ENCODE measurements at places on chromosomes 3 and 15.
A peak's percentile ranks its signal among the peaks of the same experiment; 100 is the strongest.

DNA sequence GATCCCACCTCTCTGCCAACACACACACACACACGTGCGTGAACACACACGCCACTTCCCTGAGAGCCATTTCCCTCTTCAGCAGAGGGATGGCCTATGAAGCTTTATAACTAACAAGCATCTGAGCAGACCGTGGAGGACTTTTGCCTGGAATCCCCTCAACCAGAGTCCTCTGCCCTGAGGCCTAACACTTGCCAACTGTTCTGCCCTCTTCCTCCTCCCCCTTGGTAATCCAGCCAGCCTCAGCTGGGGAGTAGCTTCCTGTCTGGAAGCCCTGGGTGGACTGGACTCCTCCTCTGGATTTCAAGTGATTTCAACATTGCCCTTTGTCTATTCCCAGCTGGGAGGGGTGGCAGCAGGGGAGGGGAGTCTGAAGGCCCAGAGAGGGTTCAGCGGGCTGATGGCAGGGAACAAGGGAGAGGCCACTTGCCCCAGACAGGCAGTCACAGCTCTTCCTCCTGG, 68.4 kb upstream of the HACD2 start:
- DNase-seq: peak; percentile 95

DNA sequence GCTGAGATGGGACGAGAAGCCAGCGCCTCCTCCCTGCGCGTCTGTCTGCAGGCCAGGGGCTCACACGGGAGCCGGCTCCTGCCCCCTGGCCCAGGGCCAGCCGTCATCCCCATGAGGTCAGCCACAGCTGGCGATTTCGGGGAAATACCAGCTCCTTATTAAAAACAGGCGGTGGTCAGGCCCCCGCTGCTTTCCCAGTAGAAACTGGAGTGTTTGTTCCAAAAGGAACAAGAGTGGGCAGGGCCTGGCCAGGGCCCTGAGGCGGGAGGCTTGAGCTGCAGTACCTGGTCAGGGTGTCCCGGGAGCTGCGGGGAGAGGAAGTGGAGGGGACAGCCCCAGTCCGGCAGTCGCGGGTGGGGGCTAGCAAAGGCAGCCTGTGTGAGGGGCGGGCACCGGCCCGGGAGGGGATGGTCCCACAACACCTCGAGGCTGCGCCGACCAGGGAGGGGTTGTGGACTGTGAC, 17.8 kb downstream of the MYL3 start:
- DNase-seq: no peak

GRCh38 chr15:88391006-88391405, 76.2 kb downstream of the MRPL46 start:
- DNase-seq: no peak

DNA sequence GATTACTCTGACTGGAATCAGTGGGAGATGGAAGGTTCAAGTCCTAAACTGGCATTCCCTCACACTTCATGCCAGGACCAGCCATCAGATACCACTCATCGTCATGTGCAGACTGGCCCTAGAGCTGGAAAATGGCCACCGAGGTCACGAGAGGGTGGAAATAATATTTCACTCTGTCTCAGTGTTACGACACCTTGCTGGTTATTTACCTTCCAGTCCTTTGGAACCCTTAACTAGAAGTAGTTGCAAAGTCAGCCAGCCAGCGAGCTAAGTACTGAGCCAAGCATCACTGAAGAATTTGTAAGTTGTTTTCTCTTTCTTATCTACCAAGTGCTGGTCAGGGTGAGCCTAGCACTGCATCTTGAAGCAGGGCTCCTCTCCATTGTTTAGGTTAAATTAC, 309.9 kb upstream of the RASGRP1 start:
- no peak for DNase-seq

- DNase-seq: no peak
Observed at GRCh38 chr3:41363830-41364523, 164.7 kb downstream of the CTNNB1 start.

- DNase-seq: no peak
Observed at GRCh38 chr3:128835096-128835495, 44.3 kb upstream of the ACAD9 start.

- DNase-seq: peak; percentile 45
Observed at GRCh38 chr15:57680021-57680420, 26.5 kb upstream of the POLR2M start.

- DNase-seq: no peak
Observed at GRCh38 chr3:72446218-72447058, 401.8 kb downstream of the SHQ1 start.

DNA sequence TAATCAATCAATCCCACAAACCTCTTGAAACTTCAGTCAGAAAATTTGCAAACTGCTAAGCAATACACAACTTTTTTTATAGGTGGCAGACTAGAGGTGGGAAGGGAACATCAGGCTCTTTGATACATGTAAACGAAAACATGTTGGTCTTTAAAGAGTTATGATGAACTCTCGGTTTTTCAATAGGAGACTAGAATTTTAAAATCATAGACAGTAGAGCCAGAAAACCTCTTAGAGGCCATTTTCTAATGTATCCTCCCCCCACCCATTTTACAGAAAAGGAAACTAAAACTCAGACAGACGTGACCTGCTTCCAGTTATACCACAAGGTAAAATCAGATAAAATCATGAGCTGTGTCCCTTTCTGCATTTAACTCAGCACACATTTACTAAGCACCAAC, 179.1 kb upstream of the LPP start:
- DNase-seq: no peak

- DNase-seq: peak; percentile 63
Observed at GRCh38 chr15:30985081-30985531, 6.3 kb downstream of the MTMR10 start.

DNA sequence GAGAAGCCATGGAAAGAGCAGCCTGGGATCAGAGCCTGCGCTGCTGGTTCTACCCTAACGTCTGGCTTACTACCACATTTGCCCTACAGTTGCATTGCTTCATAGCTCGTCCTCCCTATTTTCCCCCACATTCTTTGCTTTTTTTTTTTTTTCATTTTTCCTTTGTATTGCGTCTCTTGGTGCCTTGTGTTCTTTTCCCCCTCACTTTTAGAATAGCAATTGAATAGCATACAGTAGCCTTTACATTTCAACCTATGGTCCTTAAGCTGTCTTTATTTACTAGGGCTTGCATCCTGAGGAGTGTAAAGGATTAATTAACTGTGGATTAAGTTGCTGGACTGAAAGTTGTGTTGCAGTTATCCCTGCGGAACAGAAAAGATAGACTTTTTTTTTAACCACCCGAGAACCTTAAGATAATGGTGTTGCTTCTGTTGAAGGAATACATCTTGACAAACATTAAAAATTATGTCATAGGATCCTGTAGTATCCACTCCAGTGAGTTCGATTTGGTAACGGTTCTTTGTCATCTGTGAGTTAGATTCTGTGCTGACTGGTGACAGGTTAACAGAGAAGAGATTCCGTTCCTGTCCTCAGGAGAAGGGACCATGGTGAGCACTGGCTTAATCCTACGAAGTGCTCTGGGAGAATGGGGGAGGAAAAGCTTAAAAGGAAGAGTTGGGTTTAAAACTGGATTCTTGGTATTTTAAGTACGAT, 417.4 kb upstream of the NAALADL2 start:
- DNase-seq: no peak

- DNase-seq: no peak
Observed at GRCh38 chr3:54940971-54941370, 13.1 kb upstream of the LRTM1 start.

DNA sequence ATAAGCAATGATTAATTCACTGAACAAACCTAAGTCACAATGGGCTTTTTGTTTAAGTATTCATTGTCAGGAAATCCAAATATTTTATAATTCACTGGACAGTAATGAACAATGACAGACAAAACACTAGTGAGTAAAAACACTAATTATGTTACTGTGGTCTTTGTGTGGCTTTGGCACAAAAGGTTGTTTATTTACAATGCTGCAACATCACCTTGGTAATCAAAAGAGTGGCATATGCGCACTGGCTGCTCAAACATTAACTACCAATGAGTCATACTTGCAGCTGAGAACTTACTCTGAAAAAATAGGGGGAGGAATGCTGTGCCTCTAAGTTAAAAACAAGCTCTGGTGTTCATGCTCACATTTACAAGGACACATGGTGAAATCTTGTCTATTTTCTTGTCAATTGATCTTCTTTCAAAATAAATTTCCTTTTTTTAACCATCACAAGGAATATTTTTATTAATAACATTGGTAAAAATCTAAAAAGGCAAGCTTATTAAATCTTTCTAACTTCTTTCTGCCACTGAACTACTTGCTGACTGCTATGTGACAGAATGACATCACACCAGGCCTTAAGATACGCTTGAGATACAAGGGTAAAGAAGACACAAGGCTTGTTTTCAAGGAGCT, 85.2 kb upstream of the PPIB start:
- peak; percentile 94 for DNase-seq

DNA sequence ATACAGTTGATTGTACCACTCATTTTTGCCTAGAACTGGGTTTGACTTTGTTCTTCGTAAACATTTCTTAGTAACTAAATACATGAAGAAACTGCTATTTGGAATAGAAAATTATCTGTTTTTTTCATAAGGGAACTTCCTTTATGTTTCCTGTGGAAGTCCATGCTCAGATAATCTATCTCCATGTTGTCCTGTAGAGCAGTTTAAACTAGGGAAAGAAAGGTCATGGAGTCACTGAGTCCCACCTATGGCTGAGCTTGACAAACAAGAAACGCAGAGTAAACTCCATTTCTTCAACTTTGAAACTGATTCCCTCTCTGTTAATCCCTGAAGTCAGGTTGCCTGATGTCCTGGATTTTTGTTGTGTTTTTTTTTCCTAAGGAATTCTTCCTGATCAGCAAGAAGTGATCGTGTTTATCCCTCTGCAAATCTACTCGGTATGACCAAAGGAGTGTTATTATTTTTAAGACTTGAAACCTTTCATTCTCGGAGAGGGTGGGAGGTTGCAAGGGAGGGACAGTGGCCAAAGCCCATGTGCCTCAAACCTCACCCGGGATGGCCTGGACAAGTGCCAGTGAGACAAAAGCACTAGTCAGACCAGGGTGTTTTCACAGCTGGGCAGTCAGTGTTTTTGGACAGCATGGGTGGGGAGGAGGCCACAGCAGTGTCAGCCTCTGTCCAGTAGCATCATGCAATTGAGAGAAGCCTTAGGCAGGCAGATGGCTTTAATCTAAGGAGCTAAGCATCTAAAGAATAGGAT, 129.8 kb upstream of the PHLDB2 start:
- peak; percentile 75 for DNase-seq

- DNase-seq: no peak
Observed at GRCh38 chr15:66156310-66156975, 97.1 kb downstream of the MEGF11 start.

DNA sequence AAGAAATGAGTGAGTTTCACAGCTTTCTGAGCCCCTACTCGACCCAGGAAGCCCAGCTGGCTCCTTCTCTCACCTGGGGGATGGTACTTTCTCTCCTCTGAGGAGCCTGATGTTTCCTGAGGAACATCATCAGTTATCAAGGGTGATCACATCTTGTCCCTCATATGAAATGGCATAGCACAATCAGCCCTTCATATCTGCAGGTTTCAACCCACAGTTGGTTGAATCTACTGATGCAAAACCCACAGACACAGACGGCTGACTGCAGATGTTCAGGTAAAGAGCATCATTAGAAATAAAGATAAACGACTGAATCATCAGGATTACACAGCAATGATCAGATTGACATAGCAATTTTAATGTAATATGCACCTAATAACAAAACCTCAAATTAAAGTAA, 93.6 kb upstream of the OSTN start:
- no peak for DNase-seq

DNA sequence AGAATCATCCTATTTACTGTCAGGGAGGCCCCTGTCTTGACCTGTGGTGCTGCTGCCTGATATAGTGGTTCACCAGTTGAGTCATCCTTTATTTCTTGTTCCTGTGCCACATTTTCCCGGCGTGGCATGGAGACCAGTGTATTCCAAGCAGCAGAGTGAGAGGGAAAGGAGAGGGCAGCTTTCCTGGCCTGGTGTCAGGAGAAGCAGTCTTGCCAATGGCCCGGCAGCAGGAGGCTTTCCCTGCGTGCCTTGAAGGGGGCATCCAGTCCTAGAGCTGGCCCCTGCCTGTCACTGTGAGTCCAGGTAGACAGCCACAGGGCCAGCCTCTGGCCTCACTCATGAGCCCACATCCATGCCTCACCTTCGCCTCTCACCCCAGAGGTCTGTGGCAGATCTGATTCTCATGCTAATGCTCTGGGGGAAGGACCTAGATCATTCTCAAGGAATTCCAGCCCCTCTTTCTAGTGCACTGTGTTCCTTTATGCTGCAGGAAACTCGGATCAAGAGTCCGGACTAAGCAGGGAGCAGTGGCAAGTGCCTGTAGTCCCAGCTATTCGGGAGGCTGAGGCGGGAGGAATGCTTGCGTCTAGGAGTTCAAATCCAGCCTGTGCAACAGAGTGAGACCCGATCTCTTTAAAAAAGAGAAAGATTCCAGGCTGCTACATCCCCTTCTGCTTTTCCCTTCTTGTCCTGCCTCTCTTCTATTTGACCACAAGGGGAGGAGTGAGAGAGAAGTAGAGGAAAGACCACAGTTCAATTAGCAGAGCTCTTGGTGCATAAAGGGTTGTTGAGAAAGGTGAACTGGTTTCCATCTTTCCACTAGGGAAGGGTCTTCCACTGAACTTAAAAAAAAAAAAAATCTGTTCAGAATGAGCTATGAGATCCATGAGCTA, 66.8 kb upstream of the HACD2 start:
- DNase-seq: peak; percentile 18

- no peak for DNase-seq
Observed at GRCh38 chr3:186458306-186459107, 85.7 kb downstream of the CRYGS start.

- DNase-seq: peak; percentile 93
Observed at GRCh38 chr3:49689046-49689907, at the start of the genes MST1 and RNF123. Gene MST1, minus strand, starts transcription at chr3:49689474. Its CDS starts 783 bp downstream, at chr3:49688691. Gene RNF123, plus strand, starts transcription at chr3:49689557. Its CDS starts 1,609 bp downstream, at chr3:49691166.

GRCh38 chr3:132196113-132196512, 121.1 kb upstream of the ACP3 start:
- no peak for DNase-seq

DNA sequence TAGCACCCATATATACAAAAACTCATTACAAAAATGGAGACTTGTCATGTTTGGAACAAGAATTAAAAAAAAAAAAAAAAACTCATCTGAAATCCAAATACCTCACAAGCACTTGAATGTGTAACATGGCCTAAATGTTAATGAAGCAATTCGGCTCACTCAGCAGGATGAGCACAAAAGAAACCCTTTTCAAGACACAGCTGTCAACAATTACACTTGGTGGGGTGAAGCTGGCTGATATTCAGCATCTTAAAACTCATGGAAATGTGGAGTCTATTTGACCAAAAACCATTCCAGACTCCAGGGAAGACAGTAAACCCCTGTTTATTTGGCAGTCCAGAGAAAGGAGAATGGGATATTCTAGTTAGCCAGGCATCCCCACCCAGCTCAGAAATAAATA, 205.4 kb upstream of the TSC22D2 start:
- DNase-seq: no peak

DNA sequence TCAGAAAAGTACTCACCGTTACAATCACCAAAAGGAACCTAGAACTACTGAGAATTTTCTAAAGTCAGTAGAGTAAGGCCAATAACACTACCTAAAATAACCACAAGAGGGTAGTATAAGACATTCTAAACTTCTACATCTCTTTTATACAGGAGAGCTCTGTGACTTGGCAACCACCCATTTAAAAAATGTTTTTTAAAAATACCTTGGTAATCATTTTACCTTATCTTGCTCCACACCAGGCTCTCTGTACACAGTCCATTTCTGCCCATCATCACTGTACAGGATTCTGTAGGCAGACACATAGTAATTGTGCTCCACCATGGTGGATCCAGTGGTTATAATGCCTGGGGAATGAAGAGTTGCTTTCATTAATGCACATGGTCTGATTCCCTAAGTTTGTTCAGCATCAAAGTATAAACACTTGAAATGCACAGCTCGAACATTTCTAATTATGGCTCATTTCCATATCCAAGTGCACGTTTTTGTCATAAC, 54.5 kb downstream of the ST3GAL6 start:
- DNase-seq: peak; percentile 67

GRCh38 chr3:43503067-43503728, 118.6 kb downstream of the ANO10 start:
- DNase-seq: peak; percentile 40
